ENCODE measurements at places on chromosomes 3 and 15.

DNA sequence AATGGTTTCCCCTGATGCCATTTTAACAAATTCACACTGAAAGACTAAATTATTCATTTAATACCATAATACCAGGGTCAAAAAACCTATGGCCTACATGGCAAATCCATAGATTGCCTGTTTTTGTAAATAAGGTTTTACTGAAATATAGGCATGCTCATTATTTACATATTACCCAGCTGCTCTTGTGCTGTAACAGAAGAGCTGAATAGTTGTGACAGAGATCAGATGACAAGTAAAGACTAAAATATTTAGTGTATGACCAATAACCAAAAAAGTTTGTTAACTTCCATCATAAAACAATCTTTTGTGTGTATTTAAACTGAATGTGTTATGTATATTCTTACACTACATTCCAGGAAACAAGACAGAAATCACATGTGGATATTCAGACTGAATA, 60.2 kb downstream of the DENND4A start:
- H3K4me1 ChIP-seq: peaks cover 2% of the 10 kb centered on the region
- H3K36me3 ChIP-seq: peaks cover 46% of the 10 kb centered on the region
- H3K27ac ChIP-seq: no peak overlapping the region

DNA sequence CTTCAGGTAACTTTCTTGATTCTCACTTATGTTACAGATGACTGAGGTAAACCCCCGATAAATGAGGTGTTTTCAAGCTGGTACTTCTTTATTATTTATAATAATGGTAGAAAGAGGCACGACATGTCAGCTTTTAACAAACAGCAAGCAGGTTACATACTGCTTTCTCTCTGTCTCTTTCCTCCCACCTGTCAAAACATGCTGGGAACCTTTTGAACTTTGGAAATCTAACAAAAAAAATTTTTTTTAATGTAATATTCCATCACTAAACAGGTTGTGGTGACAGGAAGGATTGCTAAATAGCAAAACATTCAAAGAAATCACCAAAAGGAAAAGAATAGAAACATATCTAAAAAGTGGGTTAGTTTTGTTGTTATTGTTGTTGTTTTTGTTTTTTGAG, 48.2 kb downstream of the ANO10 start:
- no peaks in the 10 kb centered on the region for H3K4me1 ChIP-seq
- no peak overlapping the region for H3K27ac ChIP-seq
- no peak overlapping the region for H3K4me3 ChIP-seq
- DNase-seq: no peak
- no peaks in the 10 kb centered on the region for H3K27me3 ChIP-seq

DNA sequence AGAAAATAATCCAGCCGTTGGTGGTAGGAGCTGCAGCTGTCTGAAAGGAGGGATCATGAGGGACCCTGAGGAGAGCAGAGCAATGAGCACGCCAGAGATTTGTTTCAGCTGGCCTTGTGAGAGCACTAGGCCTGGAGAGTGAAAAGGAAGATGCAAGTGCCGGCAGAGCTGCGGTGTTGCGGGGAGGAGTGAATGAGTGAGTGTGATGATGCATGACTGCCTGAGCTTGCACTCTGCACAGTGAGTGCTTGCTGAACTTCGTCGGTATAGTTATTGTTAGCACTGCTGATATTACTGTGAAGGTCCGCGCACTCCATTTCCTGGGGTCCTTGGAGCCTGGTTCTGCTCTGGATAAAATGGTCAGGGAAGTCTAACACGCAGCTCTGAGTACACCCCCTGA, 23.2 kb downstream of the EIF1B start:
- peaks cover 18% of the 10 kb centered on the region for H3K4me1 ChIP-seq
- DNase-seq: no peak
- no peaks in the 10 kb centered on the region for H3K36me3 ChIP-seq
- H3K27ac ChIP-seq: no peak overlapping the region

GRCh38 chr3:175980486-175981090, 1121.5 kb downstream of the NAALADL2 start:
- H3K27me3 ChIP-seq: no peaks in the 10 kb centered on the region
- no peak for DNase-seq
- H3K27ac ChIP-seq: no peak overlapping the region
- H3K4me1 ChIP-seq: no peaks in the 10 kb centered on the region
- H3K36me3 ChIP-seq: no peaks in the 10 kb centered on the region
- no peak overlapping the region for H3K4me3 ChIP-seq

- H3K27ac ChIP-seq: no peak overlapping the region
- H3K4me1 ChIP-seq: peaks cover 19% of the 10 kb centered on the region
- DNase-seq: no peak
- peaks cover 57% of the 10 kb centered on the region for H3K36me3 ChIP-seq
Measured at GRCh38 chr3:125005676-125006075, 50.1 kb downstream of the HEG1 start.

DNA sequence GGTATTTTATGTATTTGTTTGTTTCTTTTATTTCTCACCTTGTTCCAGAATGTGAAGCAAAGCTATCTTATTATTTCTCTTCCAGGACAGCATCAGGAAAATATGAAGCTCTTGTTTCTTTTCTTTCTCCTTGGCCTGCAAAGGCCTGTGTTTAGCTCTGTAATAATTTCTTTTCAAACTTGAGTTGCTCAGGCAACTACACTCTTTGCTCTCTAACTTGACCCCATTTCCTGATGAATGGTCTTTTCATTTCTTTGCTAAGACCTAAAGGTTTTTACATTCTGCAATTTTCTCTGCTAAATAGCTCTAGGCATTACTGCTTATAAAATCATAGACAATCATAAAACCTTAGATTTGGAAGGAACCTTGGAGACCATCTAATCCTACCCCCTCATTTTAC, 26.2 kb upstream of the ZNF770 start:
- peaks cover 2% of the 10 kb centered on the region for H3K27me3 ChIP-seq
- no peak overlapping the region for H3K4me3 ChIP-seq
- H3K4me1 ChIP-seq: no peaks in the 10 kb centered on the region
- H3K27ac ChIP-seq: no peak overlapping the region

- no peaks in the 10 kb centered on the region for H3K36me3 ChIP-seq
- no peaks in the 10 kb centered on the region for H3K27me3 ChIP-seq
- DNase-seq: no peak
- H3K4me1 ChIP-seq: no peaks in the 10 kb centered on the region
- no peak overlapping the region for H3K27ac ChIP-seq
Measured at GRCh38 chr3:19046440-19046839, 101.9 kb upstream of the KCNH8 start.

DNA sequence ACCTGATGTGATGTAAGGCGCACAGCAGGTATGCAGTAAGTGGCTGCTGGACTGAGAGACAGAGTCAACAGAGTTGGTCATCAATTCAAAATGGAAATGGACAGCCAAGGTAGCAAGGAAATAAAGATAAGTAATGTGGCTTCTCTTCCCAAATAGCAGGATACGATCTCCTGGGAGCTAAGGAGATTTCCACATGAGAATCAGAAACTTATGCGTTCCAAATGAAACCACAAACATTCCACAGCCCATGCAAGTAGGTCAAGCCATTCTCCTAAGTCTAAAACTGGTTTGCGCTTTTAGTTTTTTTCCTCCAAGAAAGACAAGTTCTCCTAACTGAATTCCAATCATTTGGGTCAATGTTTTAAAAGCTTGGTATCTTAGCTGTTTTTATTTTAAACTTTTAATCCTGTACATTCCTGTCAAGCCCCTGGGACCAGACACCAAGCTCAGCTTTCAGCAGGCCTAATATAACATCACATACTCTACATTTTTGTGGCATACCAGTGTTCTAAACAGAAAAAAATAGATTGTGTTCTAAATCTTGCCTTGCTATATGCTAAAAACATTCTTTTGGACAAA, 73.7 kb upstream of the TSPAN3 start:
- no peak overlapping the region for H3K4me3 ChIP-seq
- DNase-seq: no peak
- H3K27ac ChIP-seq: no peak overlapping the region
- H3K4me1 ChIP-seq: peaks cover 6% of the 10 kb centered on the region
- no peaks in the 10 kb centered on the region for H3K27me3 ChIP-seq

- H3K4me1 ChIP-seq: no peaks in the 10 kb centered on the region
- no peak overlapping the region for H3K4me3 ChIP-seq
- no peaks in the 10 kb centered on the region for H3K36me3 ChIP-seq
- H3K27ac ChIP-seq: no peak overlapping the region
- DNase-seq: no peak
Measured at GRCh38 chr3:141643391-141643790, 94.7 kb upstream of the RNF7 start.

GRCh38 chr3:187973977-187974870, 179.7 kb upstream of the LPP start:
- peak overlapping the region; percentile 64 for H3K4me3 ChIP-seq
- peak overlapping the region; percentile 94 for H3K27ac ChIP-seq
- H3K4me1 ChIP-seq: peaks cover 60% of the 10 kb centered on the region

DNA sequence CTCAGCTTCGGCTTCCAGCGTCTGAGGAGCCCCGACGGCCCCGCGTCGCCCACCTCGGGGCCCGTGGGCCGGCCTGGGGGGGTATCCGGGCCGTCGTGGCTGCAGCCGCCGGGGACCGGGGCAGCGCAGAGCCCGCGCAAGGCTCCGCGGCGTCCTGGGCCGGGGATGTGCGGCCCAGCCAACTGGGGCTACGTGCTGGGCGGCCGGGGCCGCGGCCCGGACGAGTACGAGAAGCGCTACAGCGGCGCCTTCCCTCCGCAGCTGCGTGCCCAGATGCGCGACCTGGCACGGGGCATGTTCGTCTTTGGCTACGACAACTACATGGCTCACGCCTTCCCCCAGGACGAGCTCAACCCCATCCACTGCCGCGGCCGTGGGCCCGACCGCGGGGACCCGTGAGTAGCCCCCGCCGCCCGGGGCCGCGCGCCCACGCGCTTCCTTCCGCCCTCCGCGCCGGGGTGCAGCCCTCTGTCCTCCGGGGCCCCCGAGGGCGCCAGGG, 462 bp downstream of the EDEM1 start:
- DNase-seq: peak; percentile 62
- H3K36me3 ChIP-seq: peaks cover 37% of the 10 kb centered on the region
- peak overlapping the region; percentile 98 for H3K4me3 ChIP-seq
- H3K27ac ChIP-seq: peak overlapping the region; percentile 97

GRCh38 chr3:184085389-184085852, 11.4 kb upstream of the HTR3E start:
- no peaks in the 10 kb centered on the region for H3K36me3 ChIP-seq
- no peaks in the 10 kb centered on the region for H3K27me3 ChIP-seq
- peaks cover 4% of the 10 kb centered on the region for H3K4me1 ChIP-seq
- H3K4me3 ChIP-seq: no peak overlapping the region
- DNase-seq: no peak
- no peak overlapping the region for H3K27ac ChIP-seq

DNA sequence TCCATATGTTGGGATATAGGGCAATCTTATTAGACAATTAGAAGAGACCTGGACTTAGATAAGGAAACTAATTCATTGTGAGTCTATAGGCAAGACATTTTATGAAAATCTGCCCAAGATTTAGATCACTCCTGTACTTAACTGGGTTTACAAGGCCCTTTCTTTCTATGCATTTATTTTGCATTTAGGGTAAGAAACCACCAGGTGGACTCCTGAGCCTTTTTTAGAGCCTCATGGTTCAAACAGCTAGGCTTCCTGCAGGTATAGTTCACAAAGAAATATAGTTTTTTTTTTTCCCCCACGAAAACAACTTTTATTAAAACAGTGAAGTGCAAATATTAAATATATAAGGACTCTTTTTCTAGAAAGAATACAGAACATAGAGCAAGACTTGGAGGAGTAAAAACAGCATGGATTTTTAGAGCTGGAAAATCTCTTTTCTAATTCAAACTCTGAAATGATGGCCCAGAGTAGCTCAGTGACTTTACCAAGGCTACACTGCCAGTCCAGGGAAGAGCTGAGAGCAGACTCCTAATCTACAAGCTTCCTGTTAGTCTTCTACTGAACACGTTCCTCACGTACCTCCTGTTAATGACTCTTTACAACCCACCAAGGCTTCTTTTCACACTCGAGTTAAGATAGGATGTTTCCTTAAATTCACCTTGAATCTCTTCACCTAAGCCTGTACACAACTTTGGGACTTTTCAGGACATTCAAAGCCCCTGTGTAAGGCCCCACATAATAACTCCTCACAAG, 400.9 kb upstream of the ATP11B start:
- H3K27ac ChIP-seq: no peak overlapping the region
- H3K27me3 ChIP-seq: no peaks in the 10 kb centered on the region
- no peaks in the 10 kb centered on the region for H3K36me3 ChIP-seq
- H3K4me1 ChIP-seq: no peaks in the 10 kb centered on the region
- H3K4me3 ChIP-seq: no peak overlapping the region
- DNase-seq: no peak

- H3K27ac ChIP-seq: no peak overlapping the region
- no peak overlapping the region for H3K4me3 ChIP-seq
Measured at GRCh38 chr15:29355477-29355876, 85.9 kb upstream of the NSMCE3 start.

DNA sequence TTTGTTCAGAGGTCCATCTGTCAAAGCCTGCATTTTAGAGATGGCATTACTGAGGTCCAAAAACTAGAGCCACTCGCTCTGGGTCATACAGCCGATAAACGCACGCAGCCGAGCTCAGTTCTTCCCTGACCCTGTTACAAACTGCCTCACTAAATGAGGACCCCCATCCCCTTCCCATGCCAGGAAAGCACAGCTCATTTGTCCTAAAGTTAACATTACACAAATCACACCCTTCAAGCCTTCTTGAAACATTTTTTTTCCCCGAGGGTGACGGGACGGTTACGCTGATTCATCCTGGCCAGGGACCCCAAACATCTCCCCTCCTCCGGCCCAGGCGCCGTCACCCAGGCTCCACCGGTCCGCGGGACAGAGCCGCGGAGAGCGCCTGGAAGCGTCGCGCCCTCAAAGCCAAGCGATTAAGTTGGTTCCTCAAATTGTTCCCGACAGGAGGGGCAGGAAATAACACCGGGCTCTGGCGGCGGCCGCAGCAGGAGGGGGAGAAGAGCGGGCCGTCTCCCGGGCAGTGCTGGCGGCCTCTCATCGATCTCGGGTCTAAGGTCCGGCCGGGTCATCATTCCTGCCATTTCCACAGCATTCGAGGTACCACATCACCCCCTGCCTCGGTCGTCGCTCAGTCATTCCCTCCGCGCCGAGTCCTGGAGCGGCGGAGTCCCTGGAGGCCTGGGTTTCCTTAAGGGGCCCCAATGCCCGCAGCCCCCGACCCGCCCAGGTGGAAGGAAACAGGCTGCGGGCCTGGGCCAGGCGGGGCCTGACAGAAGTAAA, 619 bp upstream of the CMTM8 start:
- peak; percentile 5 for DNase-seq
- peaks cover 15% of the 10 kb centered on the region for H3K4me1 ChIP-seq
- peaks cover 10% of the 10 kb centered on the region for H3K27me3 ChIP-seq
- no peak overlapping the region for H3K27ac ChIP-seq
- H3K4me3 ChIP-seq: peak overlapping the region; percentile 51

GRCh38 chr3:169227911-169228310, 435.6 kb downstream of the MECOM start:
- no peak overlapping the region for H3K27ac ChIP-seq
- H3K4me1 ChIP-seq: peaks cover 1% of the 10 kb centered on the region
- H3K36me3 ChIP-seq: no peaks in the 10 kb centered on the region
- peaks cover 13% of the 10 kb centered on the region for H3K27me3 ChIP-seq
- no peak overlapping the region for H3K4me3 ChIP-seq
- DNase-seq: no peak

DNA sequence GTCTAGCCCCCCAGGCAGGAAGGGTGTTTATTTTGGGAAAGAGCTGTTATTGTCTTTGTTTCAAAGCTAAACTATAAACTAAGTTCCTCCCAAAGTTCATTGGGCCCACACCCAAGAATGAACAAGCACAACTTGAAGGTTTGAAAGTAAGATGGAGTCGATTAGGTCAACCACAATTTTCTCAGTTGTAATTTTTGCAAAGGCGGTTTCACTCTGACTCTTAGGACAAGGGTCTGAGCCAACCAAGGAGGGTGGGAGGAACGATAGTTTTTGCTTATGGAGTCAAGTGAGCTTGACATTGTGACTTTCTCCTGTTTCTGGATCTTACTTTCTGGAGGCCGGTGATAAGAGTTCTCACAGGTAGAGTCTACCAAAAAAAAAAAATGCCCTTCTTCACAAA, 5.8 kb upstream of the ZNF770 start:
- H3K27me3 ChIP-seq: peaks cover 2% of the 10 kb centered on the region
- H3K27ac ChIP-seq: peak overlapping the region; percentile 77
- H3K4me3 ChIP-seq: peak overlapping the region; percentile 41
- no peaks in the 10 kb centered on the region for H3K36me3 ChIP-seq
- DNase-seq: no peak
